ENCODE measurements at places on chromosomes 6 and 20.

DNA sequence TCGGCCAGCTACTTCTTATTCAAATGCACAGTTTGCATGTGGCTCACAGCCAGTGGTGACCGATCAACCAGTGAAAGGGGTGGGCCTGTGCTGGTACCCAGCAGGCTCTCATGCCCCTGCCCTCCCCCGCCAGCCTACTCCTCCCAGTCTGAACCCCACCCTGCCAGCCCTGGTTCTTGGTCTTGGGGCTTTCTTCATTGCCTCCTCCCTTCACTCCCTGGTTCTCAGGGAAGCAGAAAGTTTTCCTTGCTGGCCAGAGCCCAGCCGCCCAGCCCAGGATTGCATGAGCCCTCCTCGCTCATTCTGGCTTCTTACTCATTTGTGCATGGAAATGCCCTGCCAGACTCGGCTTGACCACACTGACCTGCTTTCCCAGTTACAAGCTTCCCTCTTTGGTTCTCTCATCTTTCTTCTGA, 40.8 kb downstream of the KCNK17 start:
- DNase-seq, result no peak

DNA sequence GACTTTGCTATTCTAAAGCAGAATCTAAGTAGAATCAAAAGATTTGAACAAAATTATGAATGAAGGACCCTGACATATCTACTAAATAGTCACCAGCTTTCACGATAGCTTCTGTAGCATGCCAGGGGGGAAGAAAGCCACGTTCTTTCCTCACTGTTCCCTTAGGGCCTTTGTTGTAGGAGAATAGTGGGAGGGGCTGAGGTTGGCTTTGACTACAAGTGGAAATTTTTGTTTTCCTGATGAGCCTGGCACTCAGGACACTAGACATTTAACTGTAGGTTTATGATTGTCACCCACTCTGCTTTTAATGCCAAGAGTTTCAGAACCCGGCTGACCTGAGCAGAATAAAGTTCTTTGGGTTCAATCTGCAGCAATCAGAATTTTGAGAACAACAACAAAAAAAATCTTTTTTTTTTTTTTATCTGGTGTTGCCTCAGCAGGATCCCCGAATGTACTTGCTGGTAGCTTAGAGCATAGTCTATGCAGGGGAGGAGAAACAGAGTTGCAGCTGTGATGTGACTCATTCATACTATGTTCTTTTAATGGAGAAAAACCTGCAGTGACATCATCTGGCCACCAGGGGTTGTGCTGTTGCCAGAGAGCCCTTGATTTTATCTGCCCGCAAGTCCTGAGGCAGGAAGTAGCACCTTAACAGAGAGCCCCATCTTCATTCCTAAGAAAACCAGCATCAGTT, 38.5 kb downstream of the TPD52L1 start:
- peak; percentile 66 for DNase-seq

DNA sequence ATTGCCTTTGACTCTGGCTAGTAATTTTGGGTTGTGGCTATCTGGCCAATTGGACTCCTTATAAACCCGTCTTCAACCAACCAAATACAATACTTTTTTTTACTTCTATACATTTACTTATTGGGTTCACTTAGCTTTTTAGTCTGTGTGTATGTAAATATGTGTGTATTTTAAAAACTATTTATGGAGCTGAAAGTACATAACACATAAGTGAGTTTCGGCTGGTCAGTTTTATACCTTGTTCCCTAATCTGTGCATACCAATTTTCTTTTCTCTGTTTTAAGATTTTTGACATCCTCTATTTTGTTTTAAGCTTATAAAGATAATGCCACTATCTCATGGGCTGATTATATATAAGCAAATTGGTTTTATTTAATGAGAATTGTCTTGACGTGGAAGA, 129.5 kb downstream of the LRRC1 start:
- DNase-seq, result no peak

- no peak for DNase-seq
These were observed 1011.4 kb downstream of the KIF16B start for GRCh38 chr20:15561707-15562404.

DNA sequence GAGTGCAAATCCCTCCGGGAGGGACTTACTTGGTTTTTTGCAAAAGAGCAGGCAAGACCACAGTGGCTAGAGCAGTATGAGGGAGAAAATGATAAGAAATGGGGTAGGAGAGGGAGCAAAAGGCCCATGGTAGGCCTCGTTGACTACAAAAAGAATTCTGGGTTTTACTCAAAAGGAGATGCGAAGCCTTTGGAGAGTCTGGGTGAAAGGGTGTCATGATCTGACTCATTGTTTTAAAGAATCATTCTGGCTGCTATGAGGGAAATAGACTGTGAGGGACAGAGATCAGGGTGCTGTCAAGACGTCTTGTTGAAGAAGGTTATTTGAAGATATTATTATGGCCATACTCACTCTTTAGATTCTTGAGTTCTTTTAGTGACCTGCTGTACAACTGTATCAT, 13.0 kb downstream of the TBC1D32 start:
- no peak for DNase-seq

DNA sequence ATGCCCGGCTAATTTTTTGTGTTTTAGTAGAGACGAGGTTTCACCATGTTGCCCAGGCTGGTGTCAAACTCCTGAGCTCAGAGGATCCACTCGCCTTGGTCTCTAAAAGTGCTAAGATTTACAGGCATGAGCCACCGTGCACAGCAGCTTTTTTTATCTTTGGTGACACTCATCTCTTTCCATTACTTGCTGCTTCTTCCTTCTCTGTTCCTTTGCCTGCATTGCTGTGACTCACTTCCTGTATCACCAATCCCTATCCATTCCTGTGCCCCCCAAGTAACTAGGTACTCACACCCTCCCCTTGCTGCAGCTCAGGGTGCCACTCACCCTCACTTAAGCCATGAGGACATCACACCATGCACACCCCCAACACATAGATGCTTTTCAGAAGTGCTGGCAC, 24.6 kb downstream of the KHDC1L start:
- DNase-seq, result no peak

GRCh38 chr6:84428300-84428907, 201.0 kb upstream of the CEP162 start:
- DNase-seq, result no peak

GRCh38 chr6:37238381-37238780, 19.2 kb upstream of the TBC1D22B start:
- DNase-seq, result no peak

- no peak for DNase-seq
These were observed 10.1 kb upstream of the BTBD3 start for GRCh38 chr20:11907621-11908020.

- peak; percentile 11 for DNase-seq
These were observed 215.0 kb upstream of the HSF2 start for GRCh38 chr6:122184401-122184827.

DNA sequence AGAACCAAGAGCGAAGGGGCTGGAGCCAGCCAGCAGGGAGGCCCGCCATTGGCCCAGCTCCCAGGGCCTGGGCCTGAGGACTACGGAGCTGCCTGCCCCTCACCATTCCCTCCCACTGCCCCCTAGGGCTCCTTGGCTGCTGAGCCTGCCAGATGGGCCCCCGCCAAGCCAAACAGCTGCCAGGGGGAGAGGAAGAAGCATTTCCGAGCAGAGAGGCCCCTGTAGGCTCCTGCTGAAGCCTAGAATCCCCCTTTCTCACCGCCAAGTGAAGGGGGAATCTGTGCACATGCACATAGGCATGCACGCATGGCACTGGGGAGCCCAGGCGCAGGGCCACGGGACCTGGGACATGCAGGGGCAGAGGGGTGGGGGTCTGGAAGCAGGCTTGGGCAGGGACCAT, 28.5 kb upstream of the MRPS18A start:
- DNase-seq, result no peak

DNA sequence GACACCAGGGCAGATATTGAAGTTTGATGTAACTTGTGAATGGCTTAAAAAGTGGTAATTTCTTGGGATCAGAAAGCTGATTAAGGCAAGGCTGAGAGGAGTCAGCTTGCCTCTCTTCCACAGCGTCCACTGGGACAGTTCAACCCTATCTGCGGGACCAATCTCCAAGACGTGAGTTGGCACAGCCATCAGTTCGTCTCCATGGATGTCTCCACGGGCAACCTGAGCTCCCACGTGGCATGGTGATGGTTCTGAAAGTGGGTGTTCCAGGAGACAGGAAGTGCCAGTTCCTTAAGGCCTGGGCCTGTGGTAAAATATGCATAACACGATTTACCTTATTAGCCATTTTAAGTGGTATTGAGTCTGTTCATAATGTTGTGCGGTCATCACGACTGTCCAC, 67.9 kb upstream of the BHLHE23 start:
- DNase-seq, result no peak

- no peak for DNase-seq
These were observed 64.9 kb downstream of the DLL1 start for GRCh38 chr6:170225852-170226417.

DNA sequence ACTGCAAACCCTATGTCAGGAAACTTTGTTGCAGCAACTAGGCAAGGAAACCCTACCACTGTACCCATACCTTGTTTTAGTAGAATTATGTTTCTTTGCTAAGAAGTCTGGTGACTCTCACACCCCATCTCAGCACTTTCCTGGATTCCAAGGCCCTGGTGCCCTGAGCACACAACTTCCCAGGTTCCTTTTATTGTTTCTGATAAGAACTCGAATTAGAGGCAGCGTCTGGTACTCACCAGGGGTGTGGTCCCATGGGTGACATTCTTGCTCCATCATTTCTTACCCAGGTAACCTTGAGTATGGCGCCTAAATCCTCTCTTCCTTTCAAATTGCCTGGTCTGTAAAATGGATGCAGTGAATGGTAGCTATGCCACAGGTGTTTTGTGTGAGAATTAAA, 34.1 kb downstream of the MYB start:
- DNase-seq, result no peak

- peak; percentile 74 for DNase-seq
These were observed 345.2 kb downstream of the GJA1 start for GRCh38 chr6:121780325-121781321.

DNA sequence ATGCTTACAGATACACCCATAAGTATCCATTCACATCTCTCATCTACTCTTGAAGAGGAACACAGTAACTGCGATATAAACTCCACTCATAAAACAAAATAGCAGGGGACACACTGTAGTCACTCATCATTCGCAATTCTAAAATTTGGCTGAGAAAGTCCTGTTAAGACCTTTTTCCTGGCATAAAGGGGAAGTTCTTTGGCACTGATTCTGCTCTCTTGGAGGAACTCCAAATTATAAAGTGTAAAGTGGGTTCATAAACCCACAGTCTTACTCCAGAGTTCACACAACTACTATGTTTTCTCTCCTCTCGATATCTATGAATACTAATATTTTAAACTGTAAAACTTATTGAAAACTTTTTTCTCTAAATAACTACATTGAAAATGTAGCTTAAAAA, 80.6 kb downstream of the ADGB start:
- DNase-seq, result no peak

- DNase-seq, result no peak
These were observed 551 bp downstream of the TREML2 start for GRCh38 chr6:41200296-41200900.

- no peak for DNase-seq
These were observed 52.5 kb downstream of the HIVEP2 start for GRCh38 chr6:142892254-142893021.

DNA sequence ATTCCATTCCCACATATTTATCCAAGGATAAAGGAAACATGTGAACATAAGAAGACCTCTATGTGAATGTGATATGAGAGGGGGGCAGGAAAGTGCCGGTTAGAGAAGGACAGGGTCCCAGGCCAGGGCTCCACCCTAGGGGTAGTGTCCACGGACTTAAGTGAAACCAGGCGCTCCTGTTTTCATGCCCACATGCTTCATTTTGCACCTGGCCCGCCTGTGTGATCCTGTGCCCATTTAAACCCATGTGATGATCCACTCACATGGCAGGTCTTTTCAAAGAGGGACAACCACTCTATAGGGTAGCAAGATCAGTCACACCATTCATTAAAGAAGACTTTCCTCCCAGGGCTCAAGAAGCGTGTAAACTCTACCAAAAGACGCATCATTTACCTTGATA, 865.3 kb upstream of the GJE1 start:
- DNase-seq, result no peak

DNA sequence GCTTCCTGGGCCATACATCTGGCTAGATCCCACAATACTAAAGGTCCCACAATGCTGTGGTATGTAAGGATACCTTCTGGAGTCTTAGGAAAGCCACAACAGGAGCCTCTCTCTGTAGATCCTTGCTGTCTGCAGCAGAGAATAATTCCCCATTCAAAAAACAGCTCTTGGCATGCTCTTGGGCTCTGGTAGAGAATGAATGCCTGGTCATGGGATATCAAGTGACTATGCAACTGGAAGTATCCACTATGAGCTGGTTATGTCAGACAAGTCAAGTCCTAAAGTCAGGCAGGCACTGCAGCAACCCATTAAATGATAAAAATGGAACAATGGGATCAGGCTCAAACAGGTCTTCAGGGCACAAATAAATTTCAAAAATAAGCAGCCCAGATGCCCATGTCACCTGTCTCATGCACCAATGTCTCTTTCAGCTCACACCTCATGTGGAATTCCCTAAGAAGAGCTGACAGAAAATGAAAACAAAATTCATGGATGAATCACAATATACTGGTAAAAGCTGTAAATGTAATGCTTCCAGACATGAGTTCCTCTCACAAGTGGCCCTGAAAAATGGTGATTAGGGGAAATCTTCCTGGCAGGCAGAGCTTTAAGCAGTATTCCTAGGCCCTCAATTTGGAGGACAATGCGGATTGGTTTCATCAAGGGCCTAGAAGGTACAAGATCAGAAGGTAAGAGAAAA, 4.3 kb downstream of the AK9 start:
- no peak for DNase-seq

- DNase-seq, result no peak
These were observed 14.7 kb downstream of the UCKL1 start for GRCh38 chr20:63941282-63942081.

GRCh38 chr6:138569970-138570724, 70.9 kb upstream of the NHSL1 start:
- DNase-seq, result peak; percentile 43

DNA sequence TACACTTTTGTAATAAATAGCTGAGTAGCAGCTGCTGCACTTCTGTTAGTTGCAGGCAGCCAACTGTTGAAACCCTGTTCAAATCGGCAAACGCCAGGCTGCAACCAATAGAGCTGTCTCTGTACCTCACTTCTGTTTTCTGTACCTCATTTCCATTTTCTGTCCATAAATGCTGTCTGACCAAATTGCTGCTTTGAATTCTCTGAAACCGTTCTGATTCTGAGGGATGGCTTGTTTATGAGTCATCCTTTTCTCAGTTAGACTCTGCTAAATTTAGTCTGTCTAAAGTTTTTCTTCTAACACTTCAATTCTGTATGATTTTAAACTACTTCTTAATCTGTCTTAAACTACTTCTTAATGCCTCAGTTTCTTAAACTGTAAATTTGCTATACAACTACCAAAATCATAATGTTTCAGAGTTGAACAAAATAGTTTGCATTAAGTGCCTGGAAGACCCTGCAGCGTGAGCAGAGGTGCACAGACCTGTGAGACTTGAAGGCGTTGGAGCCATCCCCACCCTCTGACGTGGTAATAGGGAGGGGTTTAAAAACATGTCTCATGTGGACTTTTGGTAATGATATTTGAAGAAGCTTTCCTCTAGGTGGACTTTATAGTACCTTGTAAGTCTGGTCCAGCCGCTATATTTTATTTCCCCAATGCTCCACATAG, 9.6 kb downstream of the BTNL2 start:
- no peak for DNase-seq

- DNase-seq, result no peak
These were observed 105.5 kb downstream of the ARMC2 start for GRCh38 chr6:108953681-108954080.

GRCh38 chr6:124573953-124574352, 388.3 kb upstream of the RNF217 start:
- no peak for DNase-seq

GRCh38 chr6:36657942-36658544, 20.5 kb upstream of the CDKN1A start:
- DNase-seq, result no peak

All from AG04450 (cell line).